ENCODE measurements at places on chromosomes 2 and 18.

DNA sequence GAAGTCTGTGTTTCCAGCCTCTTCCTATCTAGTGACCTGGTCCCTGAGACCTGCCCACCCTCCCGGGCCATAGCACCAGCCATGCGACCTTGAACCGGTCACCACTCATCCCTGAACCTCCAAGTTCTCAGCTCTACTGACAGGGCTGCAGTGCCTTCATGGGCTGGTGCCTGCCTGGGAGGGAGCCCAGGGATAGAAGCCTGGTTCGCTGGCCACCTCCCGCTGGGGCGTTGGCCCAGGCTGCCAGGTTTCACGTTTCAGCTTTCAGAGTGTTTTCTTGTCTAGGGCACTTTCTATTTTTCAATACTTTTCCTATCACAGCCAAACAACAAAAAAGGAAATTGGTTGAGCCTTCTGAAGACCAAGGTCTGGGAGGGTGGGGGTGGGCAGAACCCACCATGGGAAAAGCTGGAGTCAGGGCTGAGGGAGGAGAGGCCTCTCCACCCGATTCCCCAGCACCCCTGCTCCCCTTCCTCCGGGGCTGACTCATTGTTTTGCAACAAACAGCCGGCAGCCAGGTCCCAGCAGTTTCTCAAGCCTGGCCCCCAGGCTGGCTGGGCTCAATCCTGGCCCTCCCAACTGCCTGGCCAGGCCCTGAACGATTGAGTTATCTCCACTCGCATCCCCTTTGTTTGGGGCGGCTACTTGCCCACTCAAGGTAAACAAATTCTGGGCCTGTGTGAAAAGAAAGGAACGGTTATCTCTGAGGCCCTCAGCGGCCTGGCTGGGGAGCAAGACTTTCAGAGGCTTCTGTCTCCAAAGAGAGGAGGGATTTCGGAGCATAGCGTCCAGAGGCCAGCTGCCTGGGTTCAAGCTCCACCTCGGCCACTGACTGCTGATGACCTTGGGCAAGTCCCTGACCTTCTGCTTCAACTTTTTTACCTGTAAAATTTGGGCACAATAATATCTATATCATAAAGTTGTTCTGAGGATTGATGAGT, 47.5 kb downstream of the ZFP36L2 start:
- DNase-seq = peak; percentile 45

- no peak for DNase-seq
Observed at GRCh38 chr2:218262631-218263586, 2.1 kb downstream of the GPBAR1 start.

DNA sequence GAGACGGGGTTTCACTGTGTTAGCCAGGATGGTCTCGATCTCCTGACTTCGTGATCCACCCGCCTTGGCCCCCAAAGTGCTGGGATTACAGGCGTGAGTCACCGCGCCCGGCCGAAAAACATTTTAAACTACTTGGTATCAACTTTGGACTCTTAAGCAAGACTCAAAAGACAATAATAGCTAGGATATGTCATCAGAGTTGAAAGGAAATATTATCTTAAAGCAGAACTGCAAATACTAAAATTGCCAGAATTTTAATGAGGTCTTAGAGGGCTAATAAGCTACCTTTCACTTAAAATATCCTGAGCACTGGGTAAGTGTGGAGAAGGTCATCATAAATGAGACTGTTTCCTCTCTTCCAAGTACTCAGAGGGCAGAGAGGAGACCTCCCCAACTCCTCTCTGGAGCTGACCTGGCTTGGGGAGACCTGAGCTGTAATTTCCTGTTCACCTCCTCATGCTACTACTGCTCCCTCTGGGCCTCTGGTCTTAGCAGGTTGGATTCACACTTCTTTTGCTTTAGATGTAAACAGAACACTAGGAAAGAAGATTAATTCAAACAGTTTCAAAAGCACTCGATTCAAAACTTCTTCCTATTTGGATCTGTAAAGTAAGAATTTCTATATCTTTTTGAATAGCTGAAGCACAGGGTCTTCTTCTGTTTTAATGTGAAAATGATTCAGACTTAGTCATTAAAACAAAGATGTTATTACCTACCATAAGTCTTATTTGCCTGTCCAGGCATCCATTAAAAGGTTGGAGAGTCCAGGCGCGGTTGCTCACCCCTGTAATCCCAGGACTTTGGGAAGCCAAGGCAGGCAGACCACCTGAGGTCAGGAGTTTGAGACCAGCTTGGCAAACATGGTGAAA, 16.5 kb downstream of the CNRIP1 start:
- no peak for DNase-seq

- no peak for DNase-seq
Observed at GRCh38 chr2:35787302-35788031, 568.1 kb upstream of the CRIM1 start.

- DNase-seq = no peak
Observed at GRCh38 chr18:12091538-12092141, 2.0 kb upstream of the ANKRD62 start.

DNA sequence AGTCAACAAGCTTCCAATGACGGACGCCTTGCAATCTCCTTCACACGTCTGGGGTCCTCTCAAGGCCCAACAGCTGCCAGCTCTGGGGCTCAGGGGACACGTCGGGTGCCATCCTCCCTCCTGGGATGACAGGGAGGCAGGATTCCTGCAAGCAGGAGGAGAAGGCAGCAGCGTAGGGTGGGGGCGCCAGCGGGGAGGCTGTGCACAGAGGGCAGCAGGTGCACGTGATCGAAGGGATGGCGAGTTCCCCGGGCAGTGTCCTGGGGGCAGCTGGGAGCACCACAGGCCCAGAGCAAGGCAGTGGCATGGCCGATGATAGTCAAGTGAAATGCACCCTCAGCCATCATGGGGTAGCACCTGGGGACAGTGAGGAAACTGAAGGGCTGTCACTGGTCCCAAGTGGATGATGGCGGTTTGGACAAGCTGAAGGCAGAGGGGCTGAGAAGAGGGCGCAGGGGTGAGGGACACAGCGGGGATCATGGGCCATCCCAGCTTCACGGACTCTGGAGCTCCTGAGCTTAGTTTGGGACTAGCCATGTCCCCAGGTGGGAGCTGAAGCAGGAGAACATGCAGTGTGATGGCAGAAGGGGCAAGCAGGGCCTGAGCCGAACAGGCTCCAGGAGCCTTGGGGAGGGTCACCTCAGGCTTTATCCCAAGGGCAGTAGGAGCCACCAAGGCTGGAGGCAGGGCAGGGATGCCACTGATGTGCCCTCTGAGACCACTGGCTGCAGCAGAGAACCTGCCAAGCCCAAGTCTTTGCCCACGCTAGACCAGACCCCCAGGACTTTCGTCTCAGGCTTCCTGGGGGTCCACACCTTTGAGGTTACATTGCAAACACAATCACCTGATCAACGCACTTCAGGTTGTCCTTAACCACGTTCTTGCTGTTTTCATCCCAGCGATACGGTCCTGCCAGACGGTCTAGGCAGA, 16.3 kb upstream of the SNED1 start:
- DNase-seq = no peak

- no peak for DNase-seq
Observed at GRCh38 chr2:39217192-39217550, 26.6 kb downstream of the CDKL4 start.

- peak; percentile 41 for DNase-seq
Observed at GRCh38 chr2:225122583-225123486, 80.6 kb upstream of the DOCK10 start.

GRCh38 chr2:127066942-127067341, 40.0 kb downstream of the BIN1 start:
- DNase-seq = no peak

DNA sequence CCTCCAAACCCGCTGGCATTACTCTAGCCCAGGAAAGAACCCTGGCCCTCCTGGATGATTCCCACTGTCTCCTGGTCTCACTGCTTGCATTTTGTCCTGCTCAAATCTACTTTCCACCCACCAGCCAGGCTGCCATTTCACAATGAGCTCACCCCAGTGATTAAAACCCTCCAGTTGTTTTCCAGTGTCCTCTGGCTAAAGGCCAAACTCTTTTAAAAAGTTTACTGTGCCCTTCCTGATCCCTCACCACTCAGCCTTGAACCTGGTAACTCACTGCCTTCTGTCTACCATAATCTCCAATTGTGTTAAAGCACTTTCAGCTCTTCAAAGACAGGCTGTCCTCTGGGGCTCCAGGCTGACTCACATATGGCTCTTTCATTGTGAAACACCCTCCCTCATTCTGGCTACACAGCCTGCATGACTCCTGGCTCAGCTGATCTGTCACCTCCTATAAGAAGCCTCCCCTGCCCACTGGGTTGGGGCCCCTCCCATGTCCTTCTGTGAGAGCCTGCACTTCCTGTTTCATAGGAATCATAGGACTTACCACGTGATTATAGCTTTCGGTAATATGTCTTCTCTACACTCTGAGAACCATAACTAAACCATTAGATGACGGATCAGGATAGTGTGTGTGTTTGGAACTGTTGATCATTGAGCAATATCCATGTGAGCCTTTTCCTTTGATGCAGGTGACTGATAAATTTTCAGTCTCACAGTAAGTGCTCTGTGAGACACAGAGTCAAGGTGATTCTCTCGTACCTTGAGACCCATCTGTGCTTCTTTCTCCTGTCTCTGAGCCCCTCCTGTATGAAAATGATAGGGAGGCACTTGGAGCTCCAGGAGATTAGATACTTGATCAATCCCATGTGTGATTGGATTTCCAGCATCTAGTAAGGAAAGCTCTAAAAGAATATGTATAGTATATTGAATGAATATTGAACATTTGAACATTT, 590.8 kb upstream of the ID2 start:
- DNase-seq = peak; percentile 14

DNA sequence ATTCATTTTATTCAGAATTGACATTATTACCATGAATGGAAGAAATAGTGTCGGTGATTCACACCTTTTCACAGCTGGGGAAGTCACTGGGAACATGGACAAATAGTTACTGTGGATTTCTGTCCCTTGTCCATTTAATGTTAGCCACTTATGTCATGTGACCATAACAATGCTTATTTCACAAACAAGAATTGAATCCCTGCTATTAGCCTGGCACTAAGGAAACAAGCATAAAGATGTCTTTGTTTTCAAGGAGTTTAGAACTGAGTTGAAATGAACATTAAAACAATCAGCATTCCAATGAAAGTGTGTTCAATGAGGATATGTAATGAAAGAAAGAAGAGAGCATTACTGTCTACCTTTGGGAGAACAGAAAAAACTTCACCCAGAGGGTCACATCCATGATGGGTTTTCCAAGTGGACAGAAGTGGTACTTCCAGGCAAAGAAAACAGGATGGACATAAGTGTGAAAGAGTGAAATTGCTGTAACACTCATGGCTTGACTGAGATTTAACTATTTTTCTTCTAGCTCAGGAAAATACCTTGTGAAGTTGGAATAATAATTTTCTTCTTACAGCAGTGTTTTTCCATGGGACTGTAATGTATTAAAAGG, 324.5 kb upstream of the UBE2E3 start:
- DNase-seq = no peak

DNA sequence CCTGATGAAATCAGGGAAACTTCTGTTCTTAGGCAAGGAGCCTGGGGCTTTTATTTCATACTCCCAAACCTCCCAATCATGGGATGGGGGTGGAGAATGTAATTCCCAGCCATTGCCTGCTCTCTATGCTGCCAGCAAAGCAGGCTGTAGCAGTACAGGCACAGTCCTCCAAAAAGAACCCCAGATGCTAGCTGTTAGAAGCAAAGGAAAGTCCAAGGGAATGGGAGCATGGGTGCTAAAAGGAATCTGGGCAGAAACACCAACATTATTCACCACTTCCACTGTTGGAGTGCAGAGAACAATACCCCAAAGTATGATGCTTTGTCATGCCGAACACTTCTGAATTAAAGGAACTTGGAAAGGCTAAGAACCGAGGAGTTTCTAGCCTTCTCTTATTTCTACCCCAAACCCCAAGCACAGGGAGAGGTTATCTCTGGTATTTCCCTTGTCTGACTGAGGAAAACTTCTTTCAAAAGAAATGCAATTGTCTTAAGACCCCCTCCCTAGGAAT, 24.7 kb downstream of the MDH1 start:
- no peak for DNase-seq

DNA sequence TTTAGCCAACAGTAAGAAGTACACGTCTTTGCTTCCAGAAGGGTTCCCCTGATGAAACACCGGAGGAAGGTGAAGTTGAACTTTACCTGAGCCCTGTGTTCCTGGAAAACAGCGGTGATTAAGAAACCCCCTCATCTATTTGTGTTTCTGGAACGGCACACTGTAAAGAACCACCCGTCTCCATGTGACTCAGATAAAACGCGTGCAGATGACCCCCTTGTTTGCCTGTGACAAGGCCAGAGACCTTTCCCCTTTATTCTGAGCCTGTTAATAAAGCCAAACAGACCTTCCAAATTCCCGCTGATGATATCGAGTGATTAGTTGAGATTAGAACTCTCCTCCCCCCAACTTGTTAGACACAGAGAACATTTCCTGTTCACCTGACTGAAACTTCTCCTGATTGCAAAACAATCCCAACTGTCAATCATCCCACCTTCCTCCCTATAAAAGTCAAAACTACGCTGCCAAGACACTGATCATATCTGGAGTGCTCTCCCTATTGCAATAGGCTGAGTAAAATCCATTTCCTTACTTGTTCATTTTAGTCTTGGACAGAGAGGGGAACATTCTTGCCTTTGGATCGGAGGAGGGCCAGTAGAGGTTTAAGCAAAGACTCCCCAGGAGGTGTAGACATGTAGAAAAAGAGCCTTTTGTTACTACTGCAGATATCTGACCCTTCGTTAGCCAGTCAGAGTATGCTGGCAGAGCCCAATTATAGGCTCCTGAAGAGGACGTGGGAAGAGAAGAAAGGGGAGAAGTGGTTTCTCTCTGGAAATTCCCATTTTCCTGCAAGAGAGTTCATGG, 914 bp upstream of the IWS1 start:
- no peak for DNase-seq

DNA sequence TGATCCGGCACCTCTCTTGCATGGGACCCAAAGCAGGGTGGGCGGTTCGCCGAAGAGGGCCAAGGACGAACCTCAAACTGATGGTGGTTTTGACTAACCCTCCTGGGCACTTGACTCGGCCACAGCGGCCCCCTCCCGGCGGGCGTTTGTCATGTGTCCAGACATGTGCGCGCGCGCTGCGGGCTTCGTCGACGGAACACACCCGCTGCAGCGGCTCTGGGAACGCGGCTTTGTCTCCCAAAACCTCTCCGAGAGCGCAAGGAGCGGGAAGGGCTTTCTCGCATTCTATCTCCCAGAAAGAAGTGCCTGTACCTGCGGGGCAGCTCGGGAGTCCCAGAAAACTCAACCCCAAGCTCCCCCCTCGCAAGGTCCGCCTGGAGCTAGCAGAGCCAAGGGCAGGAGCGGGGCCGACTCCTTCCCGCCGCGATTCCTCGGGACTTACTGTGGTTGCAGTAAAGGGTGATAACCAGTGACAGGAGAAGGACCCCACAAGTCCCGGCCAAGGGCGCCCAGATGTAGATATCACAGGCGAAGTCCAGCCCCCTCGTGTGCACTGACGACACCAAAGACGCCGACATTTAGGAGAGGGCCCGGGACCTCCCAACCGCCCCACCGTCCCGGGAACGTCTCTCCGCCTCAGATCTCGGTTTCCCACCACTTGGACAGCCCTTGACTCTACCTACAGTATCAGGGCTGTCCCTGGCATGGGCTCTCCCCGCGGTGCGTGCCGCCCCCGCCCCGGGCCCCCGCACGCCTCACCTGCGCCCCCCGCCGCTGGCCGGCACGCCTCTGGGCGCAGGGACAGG, 1.6 kb downstream of the CD8A start:
- no peak for DNase-seq

- DNase-seq = no peak
Observed at GRCh38 chr18:68861365-68861764, 63.5 kb downstream of the CCDC102B start.
